ENCODE measurements at places on chromosomes 16 and 17.

DNA sequence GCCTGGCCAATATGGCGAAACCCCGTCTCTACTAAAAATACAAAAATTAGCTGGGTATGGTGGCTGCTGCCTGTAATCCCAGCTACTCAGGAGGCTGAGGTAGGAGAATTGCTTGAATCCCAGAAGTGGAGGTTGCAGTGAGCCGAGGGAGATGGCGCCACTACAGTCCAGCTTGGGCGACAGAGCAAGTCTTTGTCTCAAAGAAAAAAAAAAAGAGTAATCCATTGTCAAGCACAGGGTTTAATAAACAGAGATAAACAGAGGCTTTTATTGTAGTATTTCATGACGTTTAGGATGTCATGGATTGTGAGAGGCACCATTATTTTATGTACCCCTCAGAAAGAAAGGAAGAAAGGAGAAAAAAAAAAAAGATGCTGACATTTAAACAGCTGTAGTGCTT, 75.2 kb upstream of the RNU2-1 start:
- no peak for DNase-seq

GRCh38 chr16:87317750-87318644, 805 bp upstream of the C16orf95 start:
- DNase-seq: peak; percentile 57

- no peak for DNase-seq
Measured at GRCh38 chr16:8675183-8676159, 1.1 kb downstream of the ABAT start.

- DNase-seq: no peak
Measured at GRCh38 chr17:74641224-74641957, 17.9 kb upstream of the CD300E start.

- no peak for DNase-seq
Measured at GRCh38 chr17:45383003-45383402, 49.7 kb downstream of the ARHGAP27 start.

GRCh38 chr17:17258998-17259397, 22.0 kb upstream of the FLCN start:
- no peak for DNase-seq

DNA sequence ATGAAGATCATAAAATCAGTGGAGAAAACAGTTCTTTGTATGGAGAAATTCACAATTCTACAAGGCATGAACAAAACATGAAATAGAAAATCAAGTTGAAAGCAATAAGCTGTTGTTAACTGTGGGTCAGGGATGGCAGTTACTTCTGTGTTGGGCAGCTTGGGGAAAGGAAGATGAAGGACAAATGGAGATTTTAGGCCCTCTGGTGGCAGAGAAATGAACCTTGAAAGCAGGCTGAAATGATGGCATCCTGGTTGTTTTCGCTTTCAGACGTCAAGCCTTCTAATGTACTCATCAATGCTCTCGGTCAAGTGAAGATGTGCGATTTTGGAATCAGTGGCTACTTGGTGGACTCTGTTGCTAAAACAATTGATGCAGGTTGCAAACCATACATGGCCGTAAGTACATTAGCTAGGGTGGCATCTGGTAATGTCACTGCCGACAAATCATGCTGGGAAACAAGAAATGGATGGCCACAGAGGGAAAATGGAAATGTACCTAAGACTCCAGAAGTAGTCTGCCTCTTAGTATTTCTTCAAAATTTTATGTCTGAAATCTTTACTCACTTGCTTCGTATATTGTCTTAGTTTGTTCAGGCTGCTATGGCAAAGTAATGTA, 108.9 kb downstream of the MAP2K6 start:
- DNase-seq: peak; percentile 45

GRCh38 chr17:77531002-77531401, 390.2 kb downstream of the SEC14L1 start:
- no peak for DNase-seq

DNA sequence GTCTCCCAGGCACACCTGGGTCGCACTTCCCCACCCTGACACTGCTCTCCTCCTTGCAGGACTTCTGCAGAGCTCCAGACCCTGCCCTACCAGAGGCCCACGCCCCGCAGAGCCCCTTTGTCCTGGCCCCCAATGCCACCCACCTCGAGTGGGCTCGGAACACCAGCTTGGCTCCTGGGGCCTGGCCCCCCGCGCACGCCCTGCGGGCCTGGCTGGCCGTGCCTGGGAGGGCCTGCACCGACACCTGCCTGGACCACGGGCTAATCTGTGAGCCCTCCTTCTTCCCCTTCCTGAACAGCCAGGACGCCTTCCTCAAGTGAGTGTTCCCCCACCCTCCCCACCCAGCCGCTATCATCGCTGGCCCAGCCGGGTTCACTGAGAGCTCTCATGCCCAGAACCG, 79.6 kb downstream of the MGAT5B start:
- DNase-seq: no peak

GRCh38 chr16:49275050-49275730, 6.4 kb downstream of the CBLN1 start:
- peak; percentile 69 for DNase-seq

- DNase-seq: no peak
Measured at GRCh38 chr16:12236589-12236988, 260.1 kb downstream of the SNX29 start.

DNA sequence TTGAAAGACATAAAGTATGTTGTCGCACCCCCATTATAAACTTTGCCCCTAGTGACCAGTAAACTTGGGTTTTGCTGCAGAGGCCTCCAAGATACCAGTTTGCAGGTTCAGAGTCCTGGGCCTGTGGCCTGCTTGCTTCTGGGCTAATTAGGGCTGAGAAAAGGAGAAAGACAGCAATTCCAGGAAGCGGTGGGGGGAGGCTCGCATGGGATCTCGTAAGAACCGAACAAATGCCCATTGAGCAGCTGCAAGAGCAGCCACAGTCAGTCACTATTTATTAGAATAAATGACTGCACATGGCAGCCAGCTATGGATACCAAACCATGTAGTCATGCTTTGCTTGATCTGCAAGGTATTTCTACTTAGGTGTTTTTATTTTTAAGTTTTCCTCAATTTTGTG, 4.9 kb downstream of the SHISA9 start:
- DNase-seq: no peak

DNA sequence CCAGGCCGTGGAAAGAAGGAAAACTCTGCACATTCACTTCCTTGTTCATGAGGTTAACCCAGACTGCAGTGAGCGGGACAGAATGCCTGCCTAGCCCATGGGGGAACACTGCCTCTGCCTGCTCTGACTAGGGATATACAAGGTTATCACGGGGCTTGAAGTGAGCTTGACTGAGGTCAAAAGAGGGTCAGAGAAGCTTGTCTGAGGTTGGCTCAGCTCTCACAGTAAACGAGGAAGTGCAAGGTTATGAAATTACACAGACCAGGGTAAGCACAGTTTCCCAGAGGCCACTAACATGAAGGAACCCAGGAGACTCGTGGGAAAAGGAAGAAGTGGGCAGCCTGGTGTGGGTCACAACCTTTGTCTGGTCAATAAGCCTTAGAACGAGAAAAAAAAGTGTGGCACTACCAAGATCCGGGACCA, 28.7 kb downstream of the HIC1 start:
- no peak for DNase-seq

GRCh38 chr17:80835816-80836657, 155.6 kb upstream of the CHMP6 start:
- no peak for DNase-seq

GRCh38 chr17:80191192-80191591, 21.4 kb downstream of the CARD14 start:
- no peak for DNase-seq

- no peak for DNase-seq
Measured at GRCh38 chr16:79247386-79247785, 353.2 kb downstream of the MAF start.

GRCh38 chr16:11407047-11407982, 62.1 kb downstream of the RMI2 start:
- peak; percentile 86 for DNase-seq

GRCh38 chr16:71853413-71853812, 7.6 kb downstream of the ATXN1L start:
- DNase-seq: no peak

GRCh38 chr17:10021272-10021984, 116.4 kb upstream of the RCVRN start:
- DNase-seq: no peak

DNA sequence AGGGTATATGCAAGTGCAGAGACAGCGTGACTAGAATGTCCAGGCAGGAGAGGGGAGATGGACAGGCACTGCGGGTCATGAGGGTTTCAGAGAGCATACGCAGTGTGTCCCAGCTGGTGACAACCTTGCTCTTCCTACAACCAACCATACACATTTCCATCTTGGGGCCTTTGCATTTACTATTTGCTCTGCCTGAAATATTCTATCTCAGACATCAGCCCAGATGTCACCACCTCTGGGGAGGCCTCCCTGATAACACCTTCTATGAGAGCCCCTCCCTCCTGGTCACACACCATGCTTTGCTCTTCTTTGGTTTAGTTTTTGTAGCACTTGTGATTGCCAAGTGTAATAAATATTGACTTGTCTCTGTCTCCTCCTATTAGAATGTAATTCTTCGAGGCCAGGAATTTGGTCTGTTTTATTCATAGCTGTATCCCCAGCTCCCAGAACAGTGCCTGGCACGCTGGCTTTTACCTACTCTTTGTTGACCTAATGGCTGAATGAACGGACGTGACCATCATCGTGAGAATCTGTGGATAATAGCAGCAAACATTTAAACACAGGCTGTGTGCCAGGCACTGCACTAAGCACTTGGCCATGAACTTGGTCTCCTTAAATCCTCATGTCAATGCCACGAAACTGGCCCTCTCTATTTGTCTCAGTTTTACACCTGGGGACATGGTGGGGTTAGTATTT, 51.9 kb downstream of the PLCG2 start:
- DNase-seq: no peak

DNA sequence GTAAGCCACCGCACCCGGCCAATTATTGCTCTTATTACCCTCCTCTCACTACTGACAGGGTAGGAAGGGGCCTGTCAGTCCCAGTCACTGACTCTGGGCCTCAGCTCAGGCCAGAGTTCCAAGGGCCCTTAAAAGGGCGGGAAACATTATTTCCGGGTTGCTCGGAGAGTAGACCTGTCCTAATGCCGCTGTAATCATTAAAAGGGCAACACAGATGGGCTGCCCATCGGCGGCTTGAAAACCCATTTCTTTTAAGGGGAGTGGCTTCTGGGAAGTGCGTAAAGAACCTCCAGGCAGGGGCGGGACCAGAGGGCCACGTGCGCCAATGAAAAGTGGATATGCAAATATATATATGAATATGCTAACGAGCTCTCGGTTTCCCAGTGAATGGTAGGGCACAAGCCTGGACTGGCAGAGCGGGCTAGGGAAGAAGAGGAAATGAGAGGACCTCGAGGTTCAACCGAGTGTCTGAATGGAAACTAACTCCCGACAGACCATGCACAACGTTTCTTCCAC, 26.6 kb downstream of the PIPOX start:
- no peak for DNase-seq
